ENCODE measurements at places on chromosomes 12 and 14.

DNA sequence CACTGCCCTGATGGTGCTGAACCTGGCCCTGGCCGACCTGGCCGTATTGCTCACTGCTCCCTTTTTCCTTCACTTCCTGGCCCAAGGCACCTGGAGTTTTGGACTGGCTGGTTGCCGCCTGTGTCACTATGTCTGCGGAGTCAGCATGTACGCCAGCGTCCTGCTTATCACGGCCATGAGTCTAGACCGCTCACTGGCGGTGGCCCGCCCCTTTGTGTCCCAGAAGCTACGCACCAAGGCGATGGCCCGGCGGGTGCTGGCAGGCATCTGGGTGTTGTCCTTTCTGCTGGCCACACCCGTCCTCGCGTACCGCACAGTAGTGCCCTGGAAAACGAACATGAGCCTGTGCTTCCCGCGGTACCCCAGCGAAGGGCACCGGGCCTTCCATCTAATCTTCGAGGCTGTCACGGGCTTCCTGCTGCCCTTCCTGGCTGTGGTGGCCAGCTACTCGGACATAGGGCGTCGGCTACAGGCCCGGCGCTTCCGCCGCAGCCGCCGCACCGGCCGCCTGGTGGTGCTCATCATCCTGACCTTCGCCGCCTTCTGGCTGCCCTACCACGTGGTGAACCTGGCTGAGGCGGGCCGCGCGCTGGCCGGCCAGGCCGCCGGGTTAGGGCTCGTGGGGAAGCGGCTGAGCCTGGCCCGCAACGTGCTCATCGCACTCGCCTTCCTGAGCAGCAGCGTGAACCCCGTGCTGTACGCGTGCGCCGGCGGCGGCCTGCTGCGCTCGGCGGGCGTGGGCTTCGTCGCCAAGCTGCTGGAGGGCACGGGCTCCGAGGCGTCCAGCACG lies 4.7 kb downstream of the LTB4R start:
- DNase-seq: no peak

DNA sequence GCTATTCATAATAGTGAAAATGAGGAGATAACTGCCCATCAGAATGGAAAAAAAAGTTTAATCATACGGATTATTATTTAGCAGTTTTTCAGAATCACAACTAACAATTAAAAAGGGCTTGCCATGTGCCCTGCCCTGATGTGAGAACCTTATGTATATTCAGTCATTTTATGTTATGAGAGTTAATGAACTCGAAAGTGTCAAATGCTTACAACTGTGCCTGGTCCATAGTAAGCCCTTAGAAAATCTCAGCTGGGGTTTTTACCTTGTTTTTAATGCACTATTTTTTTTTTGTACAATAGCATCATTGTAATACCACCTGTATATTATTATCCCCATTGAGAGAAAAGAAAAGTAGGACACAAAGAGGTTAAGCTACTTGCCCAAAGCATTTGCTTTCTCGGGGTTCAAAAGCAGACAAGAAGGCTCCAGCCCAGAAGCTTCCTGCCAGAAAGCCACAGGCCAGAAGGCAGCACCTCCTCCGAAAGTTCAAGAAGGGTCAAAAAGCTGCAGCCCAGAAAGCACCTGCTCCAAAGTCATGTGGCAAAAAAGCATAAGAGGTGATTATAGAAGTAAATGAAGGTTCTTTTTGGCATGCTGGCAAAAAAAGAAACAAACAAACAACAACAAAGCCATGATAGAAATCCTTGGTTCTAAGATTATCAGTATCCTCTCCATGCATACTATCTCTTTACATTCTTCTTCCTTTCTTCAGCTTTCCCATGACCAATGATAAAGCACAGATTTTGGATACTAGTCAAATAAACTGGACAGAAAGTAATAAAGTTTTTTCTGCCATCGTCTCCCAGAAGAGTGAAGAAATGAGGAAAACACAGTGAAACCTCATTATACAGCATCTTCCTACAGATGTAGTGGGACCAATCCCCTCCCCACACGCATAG lies 59.1 kb upstream of the NAP1L1 start:
- no peak for DNase-seq

DNA sequence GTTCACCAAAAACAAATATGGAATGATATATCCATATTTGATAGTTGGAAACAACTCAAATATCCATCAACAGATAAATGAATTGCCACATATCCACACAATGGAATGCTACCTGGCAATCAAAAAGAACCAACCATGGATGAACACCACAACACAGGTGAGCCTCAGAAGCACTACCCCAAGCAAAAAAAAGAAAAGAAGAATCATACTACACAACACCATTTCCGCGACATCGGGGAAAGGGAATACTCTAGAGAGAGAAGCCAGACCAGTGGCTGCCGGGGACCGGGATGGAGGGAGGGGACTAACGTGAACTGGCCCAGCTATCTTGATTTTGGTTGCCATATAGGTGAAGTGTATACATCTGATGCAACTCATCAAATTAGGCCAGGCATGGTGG lies 41.4 kb downstream of the SCARB1 start:
- no peak for DNase-seq

DNA sequence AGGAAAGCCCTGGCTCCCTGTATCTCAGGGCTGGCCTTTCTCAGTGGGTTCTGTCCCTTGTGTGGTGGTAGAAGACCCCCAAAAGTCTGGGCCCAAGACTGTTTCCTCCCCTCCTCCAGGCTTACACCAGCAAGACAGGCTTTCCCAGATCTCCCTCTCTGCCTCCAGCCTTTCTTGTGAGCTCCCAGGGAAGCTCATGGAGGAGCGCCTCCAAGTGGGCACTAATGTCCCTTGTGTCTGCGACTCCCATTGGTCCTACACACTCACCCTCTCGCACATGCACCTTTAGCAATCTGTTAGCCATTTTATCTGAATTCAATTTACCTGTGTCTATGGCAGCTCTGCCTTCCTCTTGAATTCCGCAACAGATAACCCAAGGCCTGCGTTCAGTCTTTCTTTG lies 251.1 kb upstream of the CAND1 start:
- no peak for DNase-seq

Measured in activated naive CD4-positive, alpha-beta T cell (primary cell).